ENCODE measurements at places on chromosomes 5 and 9. TPM values are rescaled to one million over a fixed set of nuclear protein-coding genes. Genes with fewer than 3 reads are reported as not detected.

The GFRA3 gene
- not detected for total RNA-seq

The PCDHGB3 gene
- total RNA-seq = 0.10 TPM

The MCTP1 gene
- 45.9 TPM for total RNA-seq

GRCh38 chr9:36867241-36867640 is 166.8 kb downstream of the PAX5 start:
- no peak for DNase-seq

GRCh38 chr5:152701305-152701949 is 296.3 kb upstream of the NMUR2 start:
- no peak for DNase-seq

- DNase-seq = no peak
Observed at GRCh38 chr9:20781092-20781491, 97.0 kb downstream of the FOCAD start.

The ABCA2 gene
- total RNA-seq = 20.0 TPM

The SAPCD2 gene
- total RNA-seq = 0.43 TPM

The ZNF169 gene
- 3.7 TPM for total RNA-seq

DNA sequence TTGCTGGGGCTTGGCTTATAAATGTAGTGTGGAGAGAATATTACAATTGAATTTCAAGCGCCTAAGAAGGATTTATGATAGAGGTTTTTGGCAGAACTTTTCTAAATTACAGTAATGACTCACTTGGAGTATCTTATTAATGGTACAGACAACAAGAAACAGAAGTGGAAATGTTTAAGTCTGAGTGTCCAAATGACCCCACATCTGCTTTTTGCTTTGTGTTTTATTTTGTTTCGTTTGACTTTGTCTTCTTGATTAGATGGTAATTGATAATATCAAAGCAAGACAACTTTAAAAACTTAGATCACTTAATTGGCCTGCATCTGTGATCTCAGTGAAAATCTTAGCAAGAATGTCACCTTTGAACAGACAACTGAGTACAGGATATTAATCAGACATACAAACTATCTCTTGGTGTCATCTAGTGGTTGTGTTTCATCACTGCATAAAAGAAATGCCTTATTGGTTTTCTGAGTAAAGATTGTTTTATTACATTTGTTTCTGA is 577.4 kb downstream of the ISL1 start:
- DNase-seq = no peak

- DNase-seq = peak; percentile 65
Observed at GRCh38 chr9:128072144-128073021, 4.4 kb downstream of the SLC25A25 start.

GRCh38 chr9:134403682-134404301 is 77.5 kb downstream of the RXRA start:
- peak; percentile 95 for DNase-seq

GRCh38 chr5:154196955-154197652 is 6.6 kb downstream of the GALNT10 start:
- DNase-seq = peak; percentile 77

DNA sequence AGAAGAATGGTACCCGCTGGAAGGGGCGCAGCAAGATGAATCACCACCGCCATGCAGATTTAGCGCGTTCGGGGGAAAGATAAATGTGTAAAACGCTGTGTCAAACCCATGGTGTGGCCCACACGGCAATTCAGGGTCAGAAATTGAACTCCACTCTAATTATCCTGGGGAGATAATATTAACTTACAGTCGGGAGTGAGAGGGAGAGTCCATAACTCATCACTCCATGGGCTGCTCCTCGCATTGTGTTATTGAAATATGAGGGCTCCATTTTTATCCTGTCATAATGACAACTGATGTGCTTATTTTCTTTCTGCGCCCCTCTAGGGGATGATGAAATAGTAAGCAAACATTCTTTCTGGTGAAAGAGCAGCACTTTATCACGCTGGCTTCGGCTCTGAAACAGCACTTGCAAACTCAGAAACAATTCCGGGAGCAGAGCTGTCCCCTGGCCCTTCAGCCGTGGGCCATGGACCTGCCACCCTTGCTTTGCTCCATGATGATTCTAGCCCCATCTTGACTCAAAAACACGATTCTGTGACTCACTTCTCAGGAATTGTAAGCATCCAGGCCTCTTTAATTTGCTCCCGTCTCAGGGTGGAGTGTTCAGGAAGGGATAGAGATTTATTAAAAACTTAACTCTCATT is 431.6 kb downstream of the IRX1 start:
- peak; percentile 26 for DNase-seq

The TMEM161B gene
- total RNA-seq = 11.5 TPM

GRCh38 chr5:173963867-173964441 is 25.0 kb upstream of the C5orf47 start:
- DNase-seq = peak; percentile 74

DNA sequence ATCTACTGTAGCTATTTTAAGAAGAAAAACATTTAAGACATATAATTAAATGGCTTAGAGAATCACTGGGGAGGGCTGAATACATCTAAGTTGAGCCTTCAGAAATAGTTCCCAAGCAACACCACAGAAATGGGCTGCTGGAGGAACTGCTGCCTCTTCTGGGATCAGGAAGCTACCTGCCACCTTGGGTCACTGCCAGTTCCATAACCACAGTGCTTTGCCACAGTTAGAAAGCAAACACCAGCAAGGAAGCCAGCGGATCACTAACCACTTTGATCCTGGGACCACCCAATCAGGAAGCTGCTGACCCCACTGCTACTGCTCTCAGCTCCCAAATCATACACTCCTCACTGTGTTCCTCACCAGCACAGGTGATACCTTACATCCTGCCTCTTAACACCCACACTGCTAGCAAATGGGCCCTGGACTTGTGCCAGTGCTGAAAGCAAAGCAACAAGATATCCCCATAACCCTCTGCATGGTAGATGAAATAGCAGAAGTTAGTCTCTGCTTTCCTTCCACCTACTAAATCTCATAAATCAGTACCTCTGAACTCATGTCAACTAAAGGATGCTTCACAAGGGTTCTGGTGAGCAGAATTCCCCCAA is 346.9 kb downstream of the DEPDC1B start:
- DNase-seq = no peak

DNA sequence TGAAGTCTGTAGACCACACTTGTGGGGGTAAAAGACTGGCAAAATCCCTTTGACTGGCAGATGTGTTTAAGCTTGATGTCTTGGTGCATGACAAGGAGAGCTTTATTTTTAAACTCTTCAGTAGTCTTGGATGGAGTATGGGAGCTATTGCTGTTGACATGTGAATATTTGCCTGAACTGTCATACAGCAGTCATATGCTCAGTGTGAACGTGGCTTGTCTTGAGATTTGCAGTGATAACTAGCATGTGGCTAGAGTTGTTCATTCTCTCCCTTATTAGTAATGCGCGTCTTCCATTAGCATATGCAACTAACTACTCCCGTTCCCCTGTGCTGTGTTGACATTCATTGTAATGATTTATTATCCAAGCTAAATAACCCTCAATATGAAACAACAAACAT is 523.6 kb upstream of the WWC1 start:
- no peak for DNase-seq

DNA sequence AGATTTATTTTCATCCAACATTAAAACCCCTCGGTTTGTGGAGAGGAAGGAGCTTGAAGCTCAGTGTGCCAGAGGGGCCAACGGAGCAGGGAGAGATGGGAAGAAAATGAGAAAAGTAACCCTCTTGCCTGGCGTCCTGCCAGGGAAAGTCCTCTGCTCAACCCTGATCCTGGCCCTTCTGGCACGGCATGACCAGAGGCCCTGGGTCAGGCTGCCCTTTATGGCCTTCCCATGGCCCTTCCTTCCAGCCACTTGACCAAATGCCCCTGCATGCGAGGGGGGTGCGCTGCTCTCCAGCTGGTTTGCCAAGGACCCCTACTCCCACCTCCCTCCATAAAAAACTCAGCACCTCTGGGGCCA is 43.8 kb downstream of the SPRY4 start:
- DNase-seq = no peak

GRCh38 chr9:81621785-81622259 is 67.5 kb downstream of the TLE1 start:
- no peak for DNase-seq

The AK3 gene
- total RNA-seq = 45.1 TPM

DNA sequence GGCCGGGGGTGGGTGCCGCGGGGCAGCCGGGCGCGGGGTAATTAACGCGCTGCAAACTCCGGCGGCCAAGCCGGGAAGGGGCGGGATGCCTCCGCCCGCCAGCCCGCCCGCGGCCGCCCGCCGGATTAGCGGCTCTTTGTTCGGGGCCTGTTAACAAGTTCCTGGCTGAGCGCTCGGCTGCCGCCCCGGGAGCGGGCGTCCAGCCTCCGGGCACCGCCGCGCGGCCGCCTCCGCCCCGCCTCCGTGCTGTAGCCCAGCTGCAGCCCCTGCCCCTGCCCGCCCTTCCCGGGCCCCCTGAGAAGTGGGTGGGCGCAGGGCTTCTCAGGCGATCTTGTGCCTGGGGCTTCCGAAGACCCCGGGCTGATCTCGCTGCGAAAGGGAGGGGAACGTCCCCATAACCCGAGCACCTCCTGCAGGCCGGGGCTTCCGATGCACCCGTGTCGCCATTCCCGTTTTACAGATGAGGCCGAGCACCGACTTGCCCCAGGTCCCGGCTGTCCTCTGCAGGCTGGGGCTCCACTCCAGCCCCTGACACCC is 7.5 kb downstream of the UNC5A start:
- no peak for DNase-seq

- no peak for DNase-seq
Observed at GRCh38 chr5:569358-569867, 42.7 kb upstream of the CEP72 start.

The HACD4 gene
- total RNA-seq = 2.1 TPM

The TMC1 gene
- total RNA-seq = not detected

GRCh38 chr9:76557674-76558225 is 98.8 kb downstream of the GCNT1 start:
- DNase-seq = no peak

The RGS14 gene
- 7.8 TPM for total RNA-seq

- DNase-seq = peak; percentile 54
Observed at GRCh38 chr9:995781-996180, 19.3 kb downstream of the DMRT3 start.

GRCh38 chr5:157914151-157914788 is 55.3 kb upstream of the CLINT1 start:
- no peak for DNase-seq

The TOR1A gene
- total RNA-seq = 67.4 TPM

GRCh38 chr5:34021334-34021733 is 13.5 kb upstream of the AMACR start:
- no peak for DNase-seq

GRCh38 chr9:133787754-133788025 is 49.5 kb upstream of the SARDH start:
- peak; percentile 25 for DNase-seq

The RFESD gene
- total RNA-seq = 0.87 TPM

The FLT4 gene
- total RNA-seq = 7.2 TPM

The SLC6A3 gene
- total RNA-seq = 0.07 TPM

GRCh38 chr5:148816357-148816756 is 10.1 kb upstream of the ADRB2 start:
- DNase-seq = no peak

The FAXDC2 gene
- 3.6 TPM for total RNA-seq

DNA sequence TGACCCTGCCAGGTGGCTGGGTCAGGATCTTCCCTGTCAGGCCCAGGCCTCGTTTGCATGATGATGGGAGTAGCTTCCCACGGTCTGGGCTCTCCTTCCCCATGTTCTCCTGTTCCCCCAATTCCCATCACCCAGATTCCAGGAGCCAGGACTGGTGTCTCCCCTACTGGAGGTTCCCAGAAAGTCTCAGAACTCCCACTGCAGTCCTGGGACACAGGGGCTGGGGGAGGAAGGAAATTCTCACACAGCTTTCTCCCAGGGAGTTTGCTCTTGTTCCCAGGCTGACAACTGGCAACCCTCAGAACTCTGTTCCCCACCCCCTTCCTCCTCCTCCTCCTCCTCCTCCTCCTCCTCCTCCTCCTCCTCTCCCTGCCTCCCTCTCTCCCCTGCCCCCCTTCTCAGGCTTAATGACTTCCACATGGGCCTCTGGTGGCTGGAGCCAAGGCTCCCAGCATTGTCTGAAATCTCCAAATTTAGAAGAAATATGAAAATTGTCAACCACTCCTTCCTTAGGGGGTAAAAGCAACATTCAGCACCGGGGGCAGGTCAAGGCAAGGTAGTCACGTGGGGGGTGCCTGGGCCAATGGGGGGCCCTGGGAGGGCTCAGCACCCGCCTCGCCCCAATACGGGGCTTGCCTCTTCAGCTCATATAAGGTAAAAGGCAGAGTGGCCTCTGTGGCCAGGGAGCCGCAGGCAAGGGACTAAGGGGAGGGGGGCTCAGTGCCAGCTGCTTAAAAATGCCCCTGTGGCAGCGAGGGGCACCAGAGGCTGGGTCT is 27.3 kb upstream of the IL17B start:
- DNase-seq = peak; percentile 79

GRCh38 chr9:90124961-90125360 is 517.7 kb downstream of the DIRAS2 start:
- DNase-seq = no peak

DNA sequence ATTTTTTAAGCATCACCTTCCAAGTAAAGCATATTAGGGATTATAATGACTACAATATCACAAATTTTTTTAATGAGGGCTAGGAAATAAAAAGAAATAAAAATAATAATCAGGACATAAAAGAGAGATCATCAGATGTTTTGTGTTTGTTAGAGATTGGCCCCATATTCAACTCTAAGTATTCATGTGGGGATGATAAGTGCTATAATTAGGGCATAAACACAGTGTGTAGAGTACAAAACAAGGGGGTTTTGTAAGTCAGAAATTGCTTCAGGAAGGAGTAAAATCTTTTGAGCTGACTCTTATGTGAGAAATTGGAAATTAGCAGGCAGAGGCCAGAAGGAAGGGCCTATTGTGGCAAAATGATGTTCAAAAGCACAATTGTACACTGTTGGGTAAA is 127.3 kb downstream of the STARD4 start:
- DNase-seq = no peak

The TRIO gene
- total RNA-seq = 291 TPM

GRCh38 chr5:18216729-18217128 is 582.5 kb downstream of the TAF11L14 start:
- no peak for DNase-seq

- DNase-seq = peak; percentile 67
Observed at GRCh38 chr5:79990598-79991507, at the start of gene MTX3. Gene MTX3 (minus strand): TSS chr5:79991262. CDS start chr5:79991238, 24 bp downstream.

GRCh38 chr9:93682155-93682968 is 106.0 kb downstream of the PHF2 start:
- DNase-seq = no peak

- peak; percentile 6 for DNase-seq
Observed at GRCh38 chr5:86320266-86320665, 297.5 kb upstream of the COX7C start.

The MLANA gene
- not detected for total RNA-seq

DNA sequence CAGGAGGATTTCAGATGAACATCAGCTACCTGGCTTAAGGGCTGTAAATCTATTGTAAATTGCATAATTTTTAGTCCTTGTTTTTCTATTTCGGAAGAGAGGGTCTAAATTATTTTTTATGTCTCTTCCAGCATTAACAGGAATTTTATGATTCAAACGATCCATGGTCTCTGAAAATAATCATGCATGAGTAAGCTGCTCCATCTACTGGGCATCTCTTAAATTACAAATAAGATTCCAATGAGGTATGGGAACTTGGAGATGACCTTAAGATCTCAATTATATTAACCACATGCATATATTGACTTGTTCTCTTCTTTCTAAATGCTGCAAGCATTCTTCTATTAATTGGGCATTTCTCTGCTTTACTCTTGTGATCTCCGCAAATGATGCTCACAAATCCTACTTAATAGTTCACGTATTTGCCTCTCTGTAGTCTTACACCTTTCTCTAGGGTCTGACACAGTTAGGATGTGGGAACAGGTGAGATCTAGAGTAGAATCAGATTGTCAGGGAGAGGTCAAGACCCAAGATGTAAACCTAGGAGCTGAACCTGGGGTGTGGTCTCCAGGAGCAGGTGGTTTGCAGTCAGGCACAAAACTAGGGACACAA is 86.9 kb downstream of the NUDT12 start:
- DNase-seq = peak; percentile 17

The OBP2A gene
- total RNA-seq = not detected

Data from astrocyte (in vitro differentiated cells and primary cell).